ENCODE measurements at places on chromosomes 6 and 20.

DNA sequence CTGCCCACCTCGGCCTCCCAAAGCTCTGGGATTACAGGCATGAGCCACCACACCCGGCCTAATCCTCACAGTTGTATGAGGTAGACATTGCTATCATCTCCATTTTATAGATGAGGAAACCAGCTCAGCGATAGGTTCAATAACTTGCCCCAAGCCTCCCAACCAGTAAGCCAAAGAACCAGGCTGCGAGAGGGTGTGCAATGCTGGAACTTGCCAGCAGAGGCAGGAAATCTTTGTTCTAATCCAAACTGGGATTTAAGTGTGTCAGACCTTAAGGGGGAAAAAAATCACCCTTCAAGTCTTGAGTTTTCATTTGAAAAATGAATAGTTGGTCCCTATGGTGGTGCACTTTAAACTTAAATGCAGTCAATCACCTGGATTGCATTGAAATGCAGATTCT, 20.1 kb upstream of the RNGTT start:
- DNase-seq = no peak

GRCh38 chr6:30646450-30647241, at the start of gene C6orf136:
Gene C6orf136 (plus strand): TSS chr6:30647133. CDS start chr6:30647232, 99 bp downstream.
- peak; percentile 97 for DNase-seq

- no peak for DNase-seq
These were observed 38.5 kb downstream of the HTR1B start for GRCh38 chr6:77424761-77425160.

GRCh38 chr6:168278904-168279303, 40.7 kb downstream of the DACT2 start:
- DNase-seq = no peak

DNA sequence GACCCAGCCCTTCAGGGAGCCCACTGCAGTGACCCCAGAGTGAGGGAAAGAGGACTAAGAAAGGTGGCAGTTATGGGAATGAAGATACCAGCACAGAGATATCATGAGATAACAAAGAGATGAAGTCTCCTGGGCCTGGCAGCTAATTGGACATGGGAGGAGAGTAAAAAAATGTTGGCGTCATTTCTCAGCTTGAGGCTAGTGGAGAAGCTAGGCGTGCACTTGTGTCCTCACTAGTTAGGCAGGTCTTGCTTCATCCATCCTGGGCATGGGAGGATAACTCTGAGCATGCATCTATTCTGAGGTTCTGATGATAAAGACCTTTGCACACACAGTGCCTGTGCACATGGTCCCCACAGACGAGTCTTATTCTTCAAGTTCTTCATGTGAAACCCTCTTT, 4.1 kb upstream of the GFOD1 start:
- no peak for DNase-seq

DNA sequence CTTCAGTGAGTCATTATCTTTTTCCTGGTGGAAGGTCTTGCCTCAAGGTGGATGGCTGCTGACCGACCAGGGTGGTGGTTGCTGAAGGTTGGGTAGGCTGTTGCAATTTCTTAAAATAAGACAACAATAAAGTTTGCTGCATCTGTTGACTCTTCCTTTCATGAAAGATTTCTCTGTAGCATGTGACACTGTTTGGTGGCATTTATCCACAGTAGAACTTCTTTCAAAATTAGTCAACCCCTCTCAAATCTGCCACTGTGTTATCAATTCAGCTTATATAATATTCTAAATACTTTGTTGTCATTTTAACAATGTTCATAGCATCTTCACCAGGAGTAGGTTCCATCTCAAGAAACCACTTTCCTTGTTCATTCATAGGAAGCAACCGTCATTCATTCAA, 66.8 kb upstream of the ATXN1 start:
- no peak for DNase-seq

DNA sequence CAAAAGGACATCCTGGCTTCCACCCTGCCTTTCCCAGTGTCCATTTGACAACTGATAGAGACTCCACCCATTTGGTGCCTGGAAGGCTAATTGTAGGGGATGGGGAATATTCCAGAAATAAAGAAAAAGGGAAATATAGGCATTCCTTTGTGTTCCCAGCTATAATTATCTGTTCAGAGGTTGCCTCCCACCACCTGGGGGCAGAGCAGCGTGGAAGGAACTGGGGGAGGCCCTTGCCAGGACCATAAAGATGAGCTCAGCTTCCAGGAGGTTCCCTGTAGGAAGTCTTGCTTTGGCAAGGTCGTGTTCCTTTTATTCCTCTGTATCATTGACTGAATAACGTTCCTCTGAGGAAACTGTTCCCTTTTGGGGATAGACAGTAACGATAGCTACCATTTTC, 214.7 kb downstream of the TFAP2C start:
- DNase-seq = no peak

DNA sequence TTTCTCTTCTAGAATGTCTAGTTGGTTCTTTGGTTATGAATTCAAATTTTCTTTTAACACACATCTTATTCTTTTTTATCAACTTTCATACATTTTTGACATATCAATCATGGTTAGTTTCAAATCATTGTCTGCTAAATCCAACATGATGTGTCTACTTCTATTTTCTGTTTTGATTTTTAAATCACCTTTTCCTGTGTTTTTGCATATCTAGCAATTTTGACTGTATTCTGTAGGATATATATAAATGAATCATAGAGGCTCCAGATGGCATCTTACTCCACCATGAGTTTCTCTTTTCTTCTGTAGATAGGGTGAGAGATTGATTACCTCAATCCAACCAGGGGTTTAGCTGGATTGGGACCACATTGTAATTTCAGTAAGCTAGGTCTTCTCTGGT, 34.3 kb upstream of the CARMIL1 start:
- no peak for DNase-seq

- DNase-seq = no peak
These were observed 1095.2 kb downstream of the GRIK2 start for GRCh38 chr6:102488729-102489128.

GRCh38 chr20:32674362-32674789, 635 bp upstream of the C20orf203 start:
- no peak for DNase-seq

GRCh38 chr6:107061125-107062020, 33.4 kb downstream of the MTRES1 start:
- DNase-seq = no peak

- no peak for DNase-seq
These were observed 1209.7 kb upstream of the MAP3K7 start for GRCh38 chr6:91796603-91797002.

- no peak for DNase-seq
These were observed 1.6 kb downstream of the TNFRSF6B start for GRCh38 chr20:63697868-63698545.

DNA sequence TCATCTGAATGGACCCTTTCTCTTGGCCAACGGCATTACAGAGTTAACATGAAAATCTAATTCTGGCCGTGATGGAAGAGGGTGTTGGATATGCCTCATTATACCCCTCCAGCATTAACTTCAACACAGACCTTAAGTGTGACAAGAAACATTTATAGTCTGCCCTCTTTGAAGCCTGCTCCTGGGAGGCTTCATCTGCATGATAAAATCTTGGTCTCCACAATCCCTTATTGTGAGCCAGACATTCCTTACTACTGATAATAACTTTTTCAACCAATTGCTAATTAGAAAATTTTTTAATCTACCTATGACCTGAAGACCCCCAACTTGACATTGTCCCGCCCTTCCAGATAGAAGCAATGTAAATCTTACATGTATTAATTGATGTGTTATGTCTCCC, 9.3 kb upstream of the HBS1L start:
- DNase-seq = no peak
